ENCODE measurements at places on chromosomes 5 and 9.
A peak's percentile ranks its signal among the peaks of the same experiment; 100 is the strongest.

DNA sequence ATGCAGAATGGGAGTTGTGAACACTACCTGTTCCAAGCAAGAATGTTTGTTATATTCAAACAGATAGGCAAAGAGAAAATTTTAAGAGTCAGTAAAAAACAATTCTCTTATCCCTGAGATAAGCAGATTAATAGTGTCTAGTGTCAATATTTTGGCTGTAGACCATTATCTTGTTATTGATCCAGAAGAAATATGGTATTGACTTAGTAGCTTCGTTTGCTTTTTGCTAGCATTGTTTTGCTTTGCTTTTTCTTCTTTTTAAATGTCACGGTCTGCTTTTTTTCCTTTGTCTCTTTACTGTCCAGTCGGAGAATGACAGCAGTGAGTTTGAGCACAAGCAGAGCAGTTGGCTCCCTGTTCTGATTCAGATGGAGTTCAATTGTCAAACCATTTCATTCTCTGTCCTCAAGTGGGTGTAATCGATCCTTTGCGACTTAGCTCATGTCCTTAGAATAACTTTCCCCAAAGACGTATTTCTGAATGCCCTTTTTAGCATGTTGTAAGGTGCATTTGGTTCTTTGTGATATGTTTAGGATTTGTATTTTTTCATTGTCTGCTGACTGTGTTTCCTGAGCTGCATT is 29.3 kb downstream of the FUBP3 start:
- no peak for DNase-seq

GRCh38 chr5:37249815-37250164 is 614 bp upstream of the CPLANE1 start:
- DNase-seq, result no peak

DNA sequence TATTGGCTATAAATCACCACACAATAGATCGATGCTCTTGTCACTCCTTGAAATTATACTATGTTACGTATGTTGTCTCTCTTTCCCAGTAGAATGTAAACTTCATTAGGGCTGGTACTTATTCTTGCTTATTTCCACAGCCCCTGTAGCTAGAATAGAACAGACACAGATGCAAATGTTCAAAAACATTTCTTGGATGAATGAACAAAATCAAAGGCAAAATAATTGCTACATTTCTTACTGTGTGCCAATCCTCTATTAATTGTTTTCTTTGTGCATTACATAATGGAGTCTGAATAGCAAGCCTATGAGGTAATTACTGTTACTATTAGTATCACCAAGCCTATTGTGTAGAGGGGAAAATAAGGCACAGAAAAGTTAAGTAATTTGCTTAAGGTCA is 725 bp upstream of the OR13C2 start:
- no peak for DNase-seq

- peak; percentile 62 for DNase-seq
These were observed 603 bp downstream of the TMEM268 start for GRCh38 chr9:114611516-114612271.

DNA sequence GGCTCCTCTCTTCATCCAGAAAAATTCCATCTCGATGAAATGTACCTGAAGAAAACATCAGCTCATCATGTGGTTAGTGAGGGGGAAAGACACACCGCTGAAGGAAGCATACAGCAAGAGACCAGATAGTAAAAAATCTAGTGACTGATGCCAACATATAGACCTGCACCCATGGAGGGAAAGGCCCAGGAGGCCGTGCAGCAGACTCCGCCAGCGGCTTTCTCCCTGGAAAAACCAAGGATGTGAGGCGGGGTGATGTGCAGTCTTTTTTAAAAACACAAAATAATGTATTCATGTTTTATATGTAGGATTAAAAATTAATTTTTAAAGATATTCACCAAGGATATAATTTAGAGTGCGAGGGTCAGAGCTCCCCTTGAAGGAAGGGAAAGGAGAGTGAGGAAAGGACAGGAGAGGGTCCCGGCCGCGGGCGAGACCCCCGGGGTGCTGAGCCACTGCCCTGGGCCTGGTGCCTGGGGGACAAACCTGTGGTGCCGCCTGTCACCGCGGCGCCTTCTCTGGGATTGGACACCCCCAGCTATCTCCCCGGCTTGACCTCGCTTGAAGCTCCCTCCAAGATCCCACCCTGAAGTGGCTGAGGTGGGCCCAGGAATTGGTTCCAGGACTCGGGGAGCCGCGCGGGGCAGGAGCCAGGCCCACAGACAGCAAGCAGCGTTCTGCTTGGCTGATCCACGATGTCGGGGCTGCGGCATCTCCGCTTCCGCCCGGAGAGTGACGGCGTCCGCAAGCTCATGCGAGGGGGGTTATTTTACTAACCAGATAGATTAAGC is 12.1 kb upstream of the UNC5A start:
- no peak for DNase-seq

DNA sequence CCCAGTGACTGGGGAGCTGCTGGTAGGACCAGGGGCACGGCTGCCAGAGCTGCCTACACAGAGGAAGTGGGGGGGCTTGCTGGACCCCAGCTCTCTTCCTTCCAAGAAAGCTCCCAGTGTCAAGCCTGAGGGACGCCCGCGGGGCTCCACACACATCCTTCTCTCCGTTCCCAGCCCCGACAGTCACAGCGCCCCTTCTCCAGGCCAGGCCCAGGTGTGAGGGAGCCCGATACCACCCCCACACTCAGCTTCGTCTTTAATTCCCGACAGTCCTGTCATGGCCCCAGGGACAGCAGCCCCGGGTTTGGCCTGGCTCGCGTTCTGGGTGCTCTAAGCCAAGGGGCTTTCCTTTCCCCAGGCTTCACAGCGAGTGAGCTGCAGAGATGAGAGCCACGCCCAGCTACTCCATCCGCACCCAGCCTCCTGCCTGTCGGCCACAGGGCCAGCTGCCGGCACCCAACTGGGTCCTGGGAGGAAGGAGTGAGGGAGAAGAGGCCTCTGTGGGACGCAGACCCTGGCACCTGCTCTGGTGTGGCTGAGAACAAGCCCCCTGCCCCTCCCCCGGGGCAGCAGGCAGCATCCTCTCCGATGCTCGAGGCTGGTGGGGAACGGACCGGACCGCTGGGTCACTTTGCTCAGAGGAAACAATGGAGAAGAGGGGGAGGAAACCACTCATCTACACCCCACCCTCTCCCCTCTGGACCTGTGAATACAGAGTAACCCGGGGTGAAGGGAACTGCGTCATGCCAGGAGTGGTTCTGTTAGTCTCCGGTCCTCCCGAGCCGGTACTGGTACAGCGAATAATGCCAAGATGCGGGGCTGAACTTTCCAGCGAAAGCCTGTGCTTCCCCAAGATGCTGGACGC is 53.9 kb upstream of the PHYKPL start:
- DNase-seq, result no peak

DNA sequence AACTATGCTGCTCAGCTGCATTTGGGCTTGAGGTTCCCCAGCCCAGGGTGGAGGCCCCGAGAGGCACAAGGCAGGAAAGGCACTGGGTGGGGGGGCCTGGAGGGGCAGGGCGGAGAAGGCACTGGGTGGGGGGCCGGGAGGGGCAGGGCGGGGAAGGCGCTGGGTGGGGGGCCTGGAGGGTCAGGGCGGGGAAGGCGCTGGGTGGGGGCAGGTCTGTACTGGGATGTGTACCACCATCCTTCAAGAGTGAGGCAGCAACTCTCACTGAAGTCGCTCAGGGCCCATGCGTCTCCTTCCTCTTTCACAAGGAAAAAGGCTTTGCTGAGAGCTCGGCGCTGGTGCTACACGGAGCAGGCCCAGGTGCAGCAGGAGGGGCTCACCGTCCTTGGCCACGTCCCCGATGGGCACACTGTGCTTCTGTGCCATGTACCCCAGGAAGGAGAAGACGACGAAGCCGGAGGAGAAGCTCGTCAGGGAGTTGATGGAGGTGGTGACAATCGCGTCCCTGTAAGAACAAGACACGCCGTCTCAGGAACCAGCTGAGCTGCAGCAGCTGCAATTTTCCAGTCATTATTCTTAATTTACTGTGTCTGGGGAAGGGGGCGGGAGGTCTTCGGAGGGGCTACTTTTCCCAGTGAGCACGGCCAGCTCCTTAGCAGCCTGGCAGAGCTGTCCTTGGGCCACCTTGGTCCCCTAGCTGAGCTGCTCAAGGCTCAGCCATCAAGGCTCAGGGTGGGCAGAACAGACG is 30.8 kb downstream of the SLC6A3 start:
- peak; percentile 56 for DNase-seq

DNA sequence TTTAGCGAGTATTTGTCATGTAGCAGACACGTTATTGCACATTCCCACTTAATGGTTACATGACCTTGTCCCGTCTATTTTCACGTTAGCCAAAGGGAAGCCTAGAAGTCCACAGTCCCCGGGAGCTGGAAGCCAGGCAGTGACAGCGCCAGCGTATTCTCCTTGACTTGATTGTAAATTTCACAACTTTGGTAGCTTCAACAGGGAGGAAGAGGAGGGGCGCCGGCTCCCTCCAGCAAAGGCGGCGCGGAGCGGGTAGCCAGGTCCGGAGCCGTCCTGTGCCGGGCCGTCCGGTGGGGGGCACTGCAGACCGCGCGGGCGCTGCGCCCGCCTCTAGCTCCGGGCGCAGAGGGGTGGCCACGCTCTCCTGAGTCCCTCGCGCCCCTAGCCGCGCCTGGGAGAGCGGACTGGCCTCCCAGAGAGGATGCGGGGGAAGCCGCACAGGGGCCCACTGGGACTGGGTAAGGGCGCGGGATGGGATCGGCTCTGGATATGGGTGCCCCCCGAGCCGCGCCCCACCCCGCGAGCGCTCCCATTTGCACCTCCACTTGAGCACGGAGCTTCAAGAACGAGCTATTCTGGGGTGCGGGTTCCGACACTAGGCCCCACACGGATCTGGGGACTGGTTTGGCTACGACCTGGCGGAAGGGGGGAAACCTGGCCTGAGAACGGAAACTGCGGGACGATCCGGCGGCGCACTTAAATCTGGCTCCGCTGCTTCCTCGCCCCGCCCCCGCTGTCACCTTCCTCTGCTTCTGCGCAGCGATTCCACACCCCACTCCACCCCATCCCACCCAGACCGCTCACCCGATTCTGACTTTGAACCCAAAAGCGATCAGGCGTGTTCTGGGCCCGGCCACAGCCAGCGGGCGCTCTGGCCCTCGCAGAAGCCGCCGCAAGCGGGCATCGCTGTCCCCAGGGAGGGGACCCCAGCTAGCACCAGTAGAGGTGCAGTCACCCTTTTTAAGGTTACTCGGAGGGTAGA is 23.8 kb downstream of the KLF4 start:
- DNase-seq, result no peak

DNA sequence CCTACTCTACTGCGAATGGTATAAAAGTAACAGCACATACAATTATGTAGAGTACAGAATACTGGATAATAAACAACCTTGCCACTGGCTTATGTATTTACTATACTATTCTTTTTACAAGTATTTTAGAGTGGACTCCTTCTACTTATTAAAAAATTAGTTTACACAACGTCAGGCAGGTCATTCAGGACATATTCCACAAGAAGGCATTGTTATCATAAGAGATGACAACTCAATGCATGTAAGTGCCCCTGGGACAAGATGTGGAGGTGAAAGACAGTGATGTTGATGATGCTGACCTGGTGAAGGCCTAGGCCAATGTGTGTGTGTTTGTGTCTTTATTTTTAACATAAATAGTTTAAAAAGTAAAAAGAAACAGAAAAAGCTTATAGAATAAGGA is 421.7 kb downstream of the CDH12 start:
- no peak for DNase-seq

DNA sequence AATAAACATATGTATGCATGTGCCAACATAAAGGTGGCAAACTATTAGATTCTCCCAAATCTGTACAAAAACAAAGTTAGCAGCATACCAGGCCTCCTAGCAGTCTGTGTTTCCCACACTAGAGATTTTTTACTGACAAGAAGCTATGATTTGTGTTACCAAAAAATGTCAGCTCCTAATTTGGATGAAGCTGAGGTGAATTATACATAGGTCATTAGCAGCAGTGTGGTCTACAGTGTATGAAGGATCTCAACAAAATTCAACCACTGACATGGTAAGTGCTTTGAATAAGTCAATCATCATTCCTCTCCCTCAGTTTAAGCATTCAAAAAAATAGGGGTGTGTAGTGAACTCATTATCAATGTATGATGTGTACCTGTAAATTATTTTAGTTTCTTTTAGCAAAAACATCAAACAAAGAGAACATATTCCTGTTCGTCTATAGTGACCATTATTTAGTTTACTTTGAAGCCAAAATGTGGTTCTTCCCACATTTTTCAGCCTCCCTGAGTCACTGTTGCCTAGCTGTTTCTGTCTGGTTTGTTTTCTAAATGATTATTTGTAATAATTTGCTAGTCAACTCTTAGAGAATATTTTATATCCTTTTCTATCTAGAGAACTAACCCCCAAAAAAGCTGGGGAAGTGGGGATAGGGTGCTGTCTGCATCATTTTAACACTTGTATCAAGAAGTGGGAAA is 52.1 kb upstream of the RGMB start:
- no peak for DNase-seq

DNA sequence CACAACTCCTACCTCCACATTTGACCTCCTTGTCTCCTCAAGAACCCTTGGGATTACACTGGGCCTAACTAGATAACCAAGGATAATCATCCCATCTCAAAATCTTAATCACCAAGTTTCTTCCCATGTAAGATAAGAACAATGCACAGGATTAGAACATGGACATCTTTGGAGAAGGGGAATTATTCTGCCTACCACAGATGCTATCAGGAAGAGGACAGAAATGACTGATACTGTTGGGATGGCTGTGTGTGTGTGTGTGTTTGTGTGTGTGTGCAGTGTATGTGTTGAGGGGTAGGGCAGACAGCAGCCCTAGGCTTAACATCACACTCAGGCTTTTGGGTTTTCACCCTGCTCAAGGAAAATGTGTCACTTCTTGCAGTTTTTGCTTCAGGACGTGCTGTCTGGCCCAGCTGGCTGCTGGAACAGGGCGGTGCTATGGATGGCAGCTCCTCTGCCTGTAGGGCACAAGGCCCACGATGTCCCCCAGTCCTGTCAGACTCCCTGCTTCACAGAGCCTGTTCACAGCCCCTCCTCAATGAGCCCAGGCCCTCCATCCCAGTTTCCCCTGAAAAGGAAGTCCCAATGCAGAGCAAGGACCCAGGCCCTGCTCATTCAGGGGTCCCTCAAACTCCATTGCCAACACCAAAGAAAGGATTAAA is 7.7 kb downstream of the CA9 start:
- no peak for DNase-seq

DNA sequence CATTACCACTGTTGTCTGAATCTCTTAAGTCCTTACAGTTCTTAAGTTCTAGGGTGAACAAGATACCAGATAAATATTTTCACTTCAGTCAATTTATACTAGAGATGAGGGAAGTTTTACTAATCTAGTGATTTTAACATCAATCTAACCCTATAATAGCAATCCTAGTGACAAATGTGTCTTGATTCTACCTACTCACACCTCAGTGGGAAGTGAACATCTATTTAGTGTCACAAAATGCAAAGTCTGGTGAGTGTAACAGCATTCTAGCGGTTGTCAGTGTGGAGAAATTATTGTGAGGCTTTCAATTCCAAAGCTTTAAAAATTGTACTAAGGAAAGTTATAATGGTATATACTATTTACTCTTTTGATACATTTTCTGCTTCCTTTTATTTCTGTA is 225.8 kb upstream of the CYLC2 start:
- no peak for DNase-seq

Measured in OCI-LY7 (cell line).